ENCODE measurements at places on chromosomes 2 and 18. TPM values are rescaled to one million over a fixed set of nuclear protein-coding genes. Genes with fewer than 3 reads are reported as not detected.

- no peak for DNase-seq
These were observed 346.9 kb downstream of the MEIS1 start for GRCh38 chr2:66781804-66782203.

DNA sequence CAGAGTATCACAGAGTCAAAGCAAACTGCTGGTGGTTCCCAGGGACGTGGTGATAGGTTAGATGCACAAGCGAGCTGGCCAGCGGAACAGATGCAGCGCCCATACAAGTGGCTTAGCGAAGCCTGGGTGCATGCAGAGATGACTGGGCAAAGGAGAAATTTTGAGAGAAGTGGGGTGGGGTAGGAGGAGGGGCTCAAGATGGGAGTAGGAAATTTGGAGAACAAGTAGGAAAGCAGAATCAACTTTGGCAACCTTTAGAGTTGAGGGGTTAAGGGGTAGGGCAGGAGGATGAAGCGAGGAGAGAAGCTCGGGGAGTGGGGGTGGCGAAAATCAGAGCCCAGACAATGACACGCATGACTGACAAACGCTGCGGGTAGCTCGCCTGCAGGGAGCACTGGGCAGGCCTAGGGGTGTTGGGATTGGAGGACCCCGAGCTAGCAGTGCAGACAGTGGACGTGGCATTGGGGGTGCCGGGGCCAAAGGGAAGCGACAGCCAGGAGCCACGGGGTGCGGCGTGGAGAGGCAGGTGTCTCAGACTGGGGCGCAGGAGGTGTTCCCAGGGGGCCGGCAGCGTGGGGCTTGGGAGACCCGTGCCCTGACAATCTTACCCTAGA, 431 bp downstream of the FAM98A start:
- DNase-seq = peak; percentile 54

DNA sequence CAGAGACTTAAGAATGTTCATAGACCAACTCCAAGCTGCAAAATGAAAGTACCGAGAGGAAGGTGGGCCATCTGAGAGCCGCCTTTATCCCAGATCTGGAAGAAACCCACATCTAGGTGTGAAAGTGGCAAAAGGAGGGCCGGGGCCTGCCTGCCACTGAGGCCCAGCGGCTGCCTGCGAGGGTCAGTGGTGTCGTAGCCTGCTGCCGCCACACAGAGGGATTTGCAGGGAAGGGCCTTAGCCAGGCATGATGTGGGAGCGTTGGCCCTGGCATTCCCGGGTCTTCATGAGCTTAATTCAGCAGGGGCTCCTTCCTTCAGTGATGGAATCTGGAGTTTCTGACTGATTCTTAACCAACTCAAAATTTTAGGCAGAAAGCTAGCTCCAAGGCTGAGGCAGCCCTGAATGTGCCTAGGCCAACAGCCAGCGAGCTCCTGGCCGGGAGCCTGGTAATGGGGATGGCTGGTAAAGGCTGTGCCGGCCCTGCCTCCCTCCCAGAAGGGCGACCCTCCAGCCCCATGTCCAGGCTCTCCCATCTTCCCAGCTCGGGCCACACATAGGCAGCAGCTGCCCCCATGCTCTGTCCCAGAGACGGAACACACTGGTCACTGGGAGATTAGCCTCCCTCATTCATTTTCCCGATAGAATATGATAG, 230.1 kb downstream of the AGAP1 start:
- no peak for DNase-seq

DNA sequence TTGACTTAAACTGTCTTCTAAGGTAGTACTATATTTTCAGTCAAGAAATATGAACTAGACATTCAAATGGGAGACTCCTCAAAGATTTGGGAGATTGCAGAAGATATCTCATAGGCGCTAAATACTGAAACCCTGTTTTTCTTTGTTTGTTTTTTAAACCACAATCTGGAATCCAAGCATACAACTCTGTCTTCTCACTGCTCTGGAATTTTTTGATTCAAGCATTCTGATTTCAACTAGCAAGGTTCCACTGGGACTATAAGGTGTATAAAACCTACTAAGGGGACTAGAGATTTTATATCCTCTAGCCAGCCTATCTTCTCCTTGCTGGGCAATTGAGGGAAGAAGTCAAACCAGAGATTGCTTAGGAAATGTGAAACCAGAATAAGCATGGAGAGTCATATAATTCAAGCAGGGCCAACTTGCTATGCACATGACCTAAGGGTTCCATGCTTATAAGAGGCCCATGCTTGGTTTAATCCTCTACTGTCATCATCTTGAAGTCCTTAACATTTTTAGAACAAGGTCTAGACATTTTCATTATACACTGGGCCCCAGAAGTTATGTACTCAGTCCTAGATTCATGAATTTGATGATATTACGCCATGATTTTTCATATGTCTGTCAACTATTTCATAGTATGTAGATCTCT, 405.5 kb downstream of the PARD3B start:
- no peak for DNase-seq

RIT2 gene
- total RNA-seq = not detected

DNA sequence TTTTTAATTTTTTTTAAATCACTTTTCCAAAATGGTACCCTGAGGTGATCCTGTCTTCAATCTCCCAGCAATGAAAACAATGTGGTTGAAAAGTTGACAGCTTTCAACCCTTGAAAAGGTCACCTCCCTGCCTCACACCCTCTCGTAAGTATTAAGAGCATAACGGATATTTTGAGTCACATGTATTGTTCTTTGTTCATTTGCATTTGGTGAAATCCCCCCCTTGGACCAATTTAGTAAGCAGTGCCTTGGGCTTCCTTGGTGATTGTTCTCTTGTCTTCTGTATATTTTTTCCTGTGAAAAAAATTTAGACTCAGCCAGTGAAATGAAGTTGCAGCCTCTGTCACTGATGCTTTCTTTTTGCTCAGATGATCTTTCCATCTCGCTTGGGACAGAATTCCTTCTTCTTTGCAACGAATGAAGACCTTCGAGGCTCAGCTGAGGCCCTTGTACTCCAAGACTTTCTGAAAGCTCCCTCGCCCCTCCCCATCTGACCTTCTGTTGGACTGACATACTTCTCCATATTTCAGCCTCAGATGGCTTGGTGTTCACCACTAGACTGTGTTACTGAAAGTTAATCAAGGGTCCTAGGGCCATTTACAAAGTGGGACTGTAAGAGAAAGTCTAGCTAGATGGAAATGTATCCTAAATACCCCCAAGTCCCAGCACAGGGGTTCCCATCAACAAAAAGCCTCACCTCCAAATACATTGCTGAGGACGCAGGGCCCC, 158.4 kb downstream of the BCL2 start:
- no peak for DNase-seq

Data from lung (tissue), 17 donors.